ENCODE measurements at places on chromosomes 12 and 14.

GRCh38 chr12:51246254-51246853, 7.7 kb downstream of the DAZAP2 start:
- peaks cover 42% of the 10 kb centered on the region for H3K4me1 ChIP-seq
- H3K27me3 ChIP-seq, result no peaks in the 10 kb centered on the region
- peak; percentile 60 for DNase-seq

DNA sequence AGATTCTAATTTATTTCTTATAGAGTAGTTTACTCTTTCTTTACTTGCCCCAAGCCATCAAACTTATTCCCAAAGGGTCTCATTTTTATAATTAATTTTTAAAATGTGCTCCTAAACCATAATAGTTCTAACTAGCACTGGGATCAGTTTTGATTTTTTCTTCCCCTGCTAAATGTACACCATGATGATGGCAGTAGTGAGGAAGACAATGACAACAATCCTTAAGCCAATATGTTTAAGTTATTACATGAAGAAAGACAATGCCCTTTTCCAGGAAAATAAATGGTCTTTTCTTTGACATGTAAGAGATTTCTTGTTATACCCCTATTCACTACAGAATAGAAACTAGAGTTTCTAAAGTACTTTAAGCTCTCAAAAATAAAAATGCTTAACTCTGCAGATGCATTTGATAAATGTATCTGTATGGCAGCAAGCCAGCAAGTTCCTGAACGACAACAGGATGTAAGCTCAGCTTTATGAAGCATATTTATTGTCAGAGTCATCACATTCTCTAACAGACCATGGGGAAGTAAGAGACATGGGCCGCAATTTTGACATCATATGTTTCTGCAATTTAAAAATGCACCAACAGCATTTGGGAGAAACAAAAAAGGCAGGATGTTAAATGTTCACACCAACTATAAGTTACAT, 36.0 kb upstream of the SNX6 start:
- no peaks in the 10 kb centered on the region for H3K36me3 ChIP-seq
- H3K27me3 ChIP-seq, result peaks cover 10% of the 10 kb centered on the region
- peaks cover 6% of the 10 kb centered on the region for H3K4me1 ChIP-seq

DNA sequence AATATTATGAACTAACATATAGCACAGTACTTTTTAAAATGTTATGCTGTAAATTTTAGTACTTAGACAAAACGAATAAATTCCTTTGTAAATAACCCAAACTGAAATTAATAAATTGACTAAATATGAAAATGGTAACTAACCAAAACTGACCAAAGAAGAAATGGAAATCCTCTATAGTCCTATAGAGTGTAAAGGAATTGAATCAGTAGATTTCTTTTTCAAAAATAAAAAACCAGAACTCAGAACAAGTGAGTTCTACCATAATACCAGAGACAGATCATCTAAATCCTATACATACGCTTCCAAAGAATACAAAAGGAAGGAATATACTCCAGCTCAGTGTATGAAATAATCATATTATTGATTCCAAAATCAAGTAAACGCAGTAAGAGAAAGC, 39.8 kb downstream of the TMPRSS12 start:
- H3K27ac ChIP-seq, result no peak overlapping the region
- peaks cover 1% of the 10 kb centered on the region for H3K36me3 ChIP-seq
- no peaks in the 10 kb centered on the region for H3K4me1 ChIP-seq
- H3K4me3 ChIP-seq, result no peak overlapping the region
- no peaks in the 10 kb centered on the region for H3K27me3 ChIP-seq

GRCh38 chr12:14959916-14960496, 1.4 kb downstream of the ARHGDIB start:
- H3K27me3 ChIP-seq, result no peaks in the 10 kb centered on the region
- H3K36me3 ChIP-seq, result peaks cover 62% of the 10 kb centered on the region
- H3K4me3 ChIP-seq, result peak overlapping the region; percentile 99
- peak overlapping the region; percentile 100 for H3K27ac ChIP-seq
- no peak for DNase-seq

GRCh38 chr14:90362558-90362896, 30.8 kb upstream of the NRDE2 start:
- H3K27me3 ChIP-seq, result peaks cover 20% of the 10 kb centered on the region
- H3K27ac ChIP-seq, result no peak overlapping the region
- no peak overlapping the region for H3K4me3 ChIP-seq

DNA sequence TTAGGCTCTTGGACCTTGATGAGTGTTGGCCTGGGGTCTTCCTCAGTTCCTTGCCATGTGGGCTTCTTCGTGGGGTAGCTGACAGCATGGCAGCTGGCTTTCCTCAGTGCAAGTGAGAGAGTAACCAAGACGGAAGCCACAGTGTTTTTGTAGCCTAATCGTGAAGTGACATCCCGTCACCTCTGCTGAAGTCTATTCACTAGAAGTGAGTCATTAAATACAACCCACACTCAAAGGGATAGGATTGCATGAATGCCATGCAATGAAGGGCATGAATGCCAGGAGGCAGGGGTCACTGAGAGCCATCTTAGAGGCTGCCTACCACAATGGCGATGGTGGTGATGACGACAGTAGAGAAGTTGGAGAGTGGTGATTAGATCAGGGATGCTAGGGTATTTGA, 13.5 kb upstream of the ASIC1 start:
- H3K4me1 ChIP-seq, result peaks cover 15% of the 10 kb centered on the region
- H3K36me3 ChIP-seq, result no peaks in the 10 kb centered on the region
- H3K27ac ChIP-seq, result no peak overlapping the region

- H3K4me3 ChIP-seq, result no peak overlapping the region
- H3K27ac ChIP-seq, result peak overlapping the region; percentile 98
- DNase-seq, result no peak
- H3K27me3 ChIP-seq, result no peaks in the 10 kb centered on the region
- peaks cover 59% of the 10 kb centered on the region for H3K4me1 ChIP-seq
- peaks cover 55% of the 10 kb centered on the region for H3K36me3 ChIP-seq
Measured at GRCh38 chr14:91021115-91021514, 39.3 kb downstream of the RPS6KA5 start.

DNA sequence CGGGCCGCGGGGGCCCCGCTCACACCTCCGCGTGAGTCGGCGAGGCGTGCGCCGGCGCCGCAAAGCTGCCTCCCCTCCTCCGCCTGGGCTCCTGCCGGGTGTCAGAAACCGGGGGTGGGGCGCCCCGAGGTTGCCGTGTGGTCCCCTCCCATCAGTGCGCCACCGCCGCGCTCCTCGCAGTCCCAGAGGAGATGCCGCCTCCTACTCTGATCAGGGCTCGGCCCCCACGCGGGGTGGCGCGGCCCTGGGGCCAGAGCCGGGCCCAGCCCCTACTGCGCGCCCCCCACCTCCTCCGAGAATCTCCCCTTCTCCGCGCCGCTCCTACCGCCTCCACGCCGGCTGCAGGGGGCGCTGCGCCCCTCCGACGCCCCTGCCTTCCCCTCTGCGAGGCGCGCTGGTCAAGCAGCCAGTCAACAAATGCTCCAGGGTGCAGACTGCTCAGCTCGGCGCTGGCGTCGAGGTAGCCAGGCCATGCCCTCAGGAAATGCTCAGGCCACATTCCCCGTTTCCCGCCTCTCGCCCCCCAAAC, 467 bp upstream of the JAG2 start:
- H3K27ac ChIP-seq, result no peak overlapping the region
- no peak for DNase-seq
- peaks cover 25% of the 10 kb centered on the region for H3K27me3 ChIP-seq
- H3K4me3 ChIP-seq, result no peak overlapping the region

GRCh38 chr12:1912580-1913376, 5.7 kb downstream of the CACNA2D4 start:
- H3K36me3 ChIP-seq, result peaks cover 2% of the 10 kb centered on the region
- H3K4me3 ChIP-seq, result no peak overlapping the region
- DNase-seq, result peak; percentile 35
- peaks cover 18% of the 10 kb centered on the region for H3K4me1 ChIP-seq
- H3K27ac ChIP-seq, result no peak overlapping the region
- H3K27me3 ChIP-seq, result peaks cover 1% of the 10 kb centered on the region

- no peak for DNase-seq
- no peaks in the 10 kb centered on the region for H3K4me1 ChIP-seq
- H3K4me3 ChIP-seq, result no peak overlapping the region
- H3K36me3 ChIP-seq, result no peaks in the 10 kb centered on the region
Measured at GRCh38 chr12:58224536-58225105, 283.3 kb downstream of the ATP23 start.
